ENCODE measurements at places on chromosomes 3 and 15. TPM values are rescaled to one million over a fixed set of nuclear protein-coding genes. Genes with fewer than 3 reads are reported as not detected.

The NOX5 gene
- 0.26 TPM for polyA plus RNA-seq

DNA sequence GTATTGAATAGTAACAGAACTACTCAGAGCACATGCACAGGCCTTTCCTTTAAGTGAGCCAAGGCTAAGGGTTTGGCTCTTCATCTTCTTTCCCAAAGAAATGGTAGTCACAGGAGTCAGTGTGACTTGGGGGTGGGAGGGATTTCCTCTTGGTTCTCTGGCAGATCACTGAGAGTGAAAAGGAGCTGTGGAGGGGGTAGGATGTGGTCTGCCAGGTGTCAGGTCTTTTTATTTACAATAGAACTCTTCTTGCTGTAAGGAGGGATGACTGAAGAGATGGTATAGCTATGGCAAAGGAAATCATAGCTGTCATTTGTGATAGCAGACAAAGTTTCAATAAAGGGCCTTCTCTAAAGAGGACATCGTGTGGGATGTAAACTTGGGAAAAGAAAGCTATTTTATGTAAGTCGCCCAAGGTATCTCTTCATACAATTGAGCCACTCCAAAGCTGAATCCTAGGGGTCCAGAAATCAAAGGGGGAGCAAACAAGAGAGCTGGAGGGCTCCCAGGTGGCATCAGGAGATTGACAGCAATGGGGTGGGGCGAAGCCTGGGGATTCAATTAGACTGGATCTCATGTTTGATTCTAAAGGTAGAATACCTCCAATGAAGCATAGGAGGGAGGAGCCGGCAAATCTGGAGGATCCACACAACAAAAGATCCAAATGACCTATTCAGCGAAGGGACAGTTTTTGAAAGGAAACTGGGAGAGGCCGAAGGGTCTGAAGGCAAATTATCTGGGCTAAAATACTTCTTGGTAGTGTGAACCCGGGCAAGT is 20.0 kb upstream of the CHD2 start:
- peak; percentile 26 for DNase-seq

The IL20RB gene
- 0.71 TPM for polyA plus RNA-seq

The SEMA5B gene
- 17.2 TPM for polyA plus RNA-seq

DNA sequence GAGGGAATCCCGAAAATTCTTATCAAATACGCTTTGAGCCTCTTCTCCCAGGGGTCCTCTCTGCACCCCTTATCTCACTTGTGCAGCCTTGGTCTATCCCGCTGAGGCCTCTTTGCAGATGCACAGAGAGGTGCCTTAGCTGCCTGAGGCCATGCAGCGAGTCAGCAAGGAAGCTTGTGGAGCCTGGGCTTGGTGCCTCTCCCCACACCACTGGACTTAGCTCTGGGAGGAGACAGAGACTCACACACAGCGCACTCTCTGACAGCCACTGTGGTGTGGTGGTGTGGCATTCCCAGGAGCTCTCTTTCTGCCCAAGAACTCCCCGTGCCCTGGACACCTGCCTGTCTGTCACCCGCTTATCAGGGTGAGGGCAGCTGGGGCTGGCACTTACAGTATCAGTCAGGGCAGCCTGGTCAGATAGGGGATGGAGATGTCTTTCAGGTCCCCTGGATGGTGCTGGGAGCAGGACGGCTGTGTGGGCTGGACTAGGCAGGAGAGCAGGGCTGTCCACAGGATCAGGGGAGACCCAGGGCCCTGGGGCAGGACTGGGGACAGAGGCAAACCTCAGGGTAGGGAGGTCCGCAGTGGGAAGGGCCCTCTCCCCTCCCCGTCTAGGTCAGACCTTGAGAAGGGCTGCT is 10.2 kb upstream of the LINGO1 start:
- no peak for DNase-seq

The HDC gene
- polyA plus RNA-seq, result 2.9 TPM

The LEKR1 gene
- 0.66 TPM for polyA plus RNA-seq

- DNase-seq, result peak; percentile 90
These were observed at the start of gene RARRES1 for GRCh38 chr3:158731938-158732855. Gene RARRES1 (minus strand): TSS chr3:158732457. CDS start chr3:158732415, 42 bp downstream.

The C3orf49 gene
- polyA plus RNA-seq, result not detected

The CERS3 gene
- polyA plus RNA-seq, result 1.5 TPM

The GRM7 gene
- polyA plus RNA-seq, result not detected

GRCh38 chr15:37926136-37926535 is 8.3 kb upstream of the TMCO5A start:
- DNase-seq, result no peak

DNA sequence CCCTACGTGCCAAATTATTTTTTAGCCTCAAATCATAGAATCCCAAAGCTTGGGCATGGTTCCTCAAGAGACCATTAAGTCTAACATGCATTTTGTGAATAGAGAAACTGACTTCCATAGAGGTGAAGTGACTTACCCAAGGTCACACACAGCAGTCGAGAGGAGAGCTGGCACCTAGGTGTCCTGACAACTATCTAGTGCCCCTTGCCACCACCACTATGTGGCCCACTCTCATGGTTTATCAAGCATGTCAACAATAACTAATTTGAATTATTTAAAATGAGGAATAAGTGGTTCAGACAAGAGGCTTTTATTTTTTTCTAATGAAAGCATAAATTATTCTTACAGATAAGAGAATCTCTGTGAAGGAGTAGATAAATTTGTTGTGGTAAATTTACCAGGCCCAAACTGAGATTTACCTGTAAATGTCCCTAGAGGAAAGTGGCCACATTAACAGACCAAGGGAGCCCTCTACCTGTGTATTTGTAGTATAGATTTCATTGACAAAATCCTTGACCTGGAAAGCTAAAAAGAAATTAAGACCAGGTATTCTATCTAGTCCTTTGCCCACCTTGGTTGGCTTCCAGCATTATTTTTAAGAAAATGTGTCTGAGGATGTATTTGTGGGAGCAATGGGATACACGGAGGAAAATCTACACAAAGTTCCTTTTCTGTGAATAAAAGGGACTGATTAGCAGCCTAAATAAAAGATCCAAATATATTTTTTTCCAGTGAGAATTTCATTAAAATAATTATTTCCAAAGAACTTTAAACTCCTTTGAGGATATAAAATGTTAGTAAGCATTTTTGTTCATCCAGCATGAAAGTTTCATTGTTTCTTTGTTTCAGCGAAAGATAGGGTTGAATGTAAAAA is 49.1 kb downstream of the IQCH start:
- DNase-seq, result no peak

- DNase-seq, result no peak
These were observed 10.4 kb downstream of the GOLM2 start for GRCh38 chr15:44298878-44299277.

DNA sequence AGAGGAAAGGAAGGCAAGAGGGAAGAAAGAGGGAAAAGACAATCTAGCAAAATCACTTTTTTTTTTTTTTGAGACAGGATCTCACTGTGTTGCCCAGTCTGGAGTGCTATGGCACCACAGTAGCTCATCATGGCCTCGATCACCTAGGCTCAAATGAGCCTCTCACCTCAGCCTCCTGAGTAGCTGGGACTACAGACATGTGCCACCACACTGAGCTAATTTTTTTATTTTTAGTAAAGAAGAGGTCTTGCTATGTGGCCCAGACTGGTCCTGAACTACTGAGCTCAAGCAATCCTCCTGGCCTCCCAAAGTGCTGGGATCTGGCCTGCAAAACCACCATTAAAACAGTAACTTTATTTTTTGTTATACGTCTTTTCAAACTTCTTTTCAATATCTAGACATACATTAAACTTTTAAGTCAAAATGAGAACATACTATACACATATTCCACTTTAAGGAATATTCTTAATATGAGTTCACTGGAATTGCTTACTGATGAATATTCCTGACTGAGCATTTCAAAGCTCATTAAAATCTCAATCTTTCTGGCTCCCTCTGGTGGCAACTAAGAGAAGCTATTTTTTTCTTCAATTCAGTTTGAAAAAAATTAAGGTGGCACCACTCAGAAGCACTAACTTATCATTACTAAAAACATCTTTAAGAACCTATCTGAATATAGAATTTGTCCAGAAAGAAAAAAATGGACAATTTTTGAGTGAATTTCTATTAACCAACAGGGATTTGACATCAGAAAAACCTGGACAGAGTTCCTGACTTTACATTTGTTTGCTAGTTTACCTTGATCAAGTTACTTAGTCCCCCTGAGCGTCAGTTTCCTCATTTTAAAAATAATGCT is 40.9 kb downstream of the UACA start:
- DNase-seq, result no peak

The GOLGA6L4 gene
- 7.5 TPM for polyA plus RNA-seq

The GMPS gene
- polyA plus RNA-seq, result 56.8 TPM

The GOLGA8K gene
- polyA plus RNA-seq, result 0.64 TPM

DNA sequence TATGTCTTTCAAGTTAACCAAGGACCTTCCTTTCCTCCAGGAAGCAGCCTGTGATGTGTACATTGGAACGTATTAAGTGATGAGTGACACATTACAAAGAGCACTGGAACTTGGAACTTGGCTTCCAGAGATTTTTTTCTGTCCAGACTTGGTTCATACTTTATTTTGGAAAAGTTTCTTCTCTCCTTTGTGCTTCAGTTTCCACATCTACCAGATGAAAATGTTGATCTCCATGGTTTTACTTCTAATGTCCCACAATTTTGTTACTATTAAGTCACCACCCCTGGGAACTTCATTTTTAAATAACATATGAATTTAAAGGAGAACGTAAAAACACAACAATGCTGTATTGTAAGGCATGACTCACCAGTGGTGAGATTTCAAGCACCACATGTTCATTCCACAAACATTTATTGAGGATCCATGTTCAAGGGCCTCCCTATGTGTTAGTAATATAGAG is 290.7 kb upstream of the LMCD1 start:
- peak; percentile 66 for DNase-seq

The CFAP100 gene
- 0.37 TPM for polyA plus RNA-seq

The CSPG4 gene
- polyA plus RNA-seq, result 81.5 TPM

- no peak for DNase-seq
These were observed 29.5 kb downstream of the SLCO3A1 start for GRCh38 chr15:91882858-91883586.

DNA sequence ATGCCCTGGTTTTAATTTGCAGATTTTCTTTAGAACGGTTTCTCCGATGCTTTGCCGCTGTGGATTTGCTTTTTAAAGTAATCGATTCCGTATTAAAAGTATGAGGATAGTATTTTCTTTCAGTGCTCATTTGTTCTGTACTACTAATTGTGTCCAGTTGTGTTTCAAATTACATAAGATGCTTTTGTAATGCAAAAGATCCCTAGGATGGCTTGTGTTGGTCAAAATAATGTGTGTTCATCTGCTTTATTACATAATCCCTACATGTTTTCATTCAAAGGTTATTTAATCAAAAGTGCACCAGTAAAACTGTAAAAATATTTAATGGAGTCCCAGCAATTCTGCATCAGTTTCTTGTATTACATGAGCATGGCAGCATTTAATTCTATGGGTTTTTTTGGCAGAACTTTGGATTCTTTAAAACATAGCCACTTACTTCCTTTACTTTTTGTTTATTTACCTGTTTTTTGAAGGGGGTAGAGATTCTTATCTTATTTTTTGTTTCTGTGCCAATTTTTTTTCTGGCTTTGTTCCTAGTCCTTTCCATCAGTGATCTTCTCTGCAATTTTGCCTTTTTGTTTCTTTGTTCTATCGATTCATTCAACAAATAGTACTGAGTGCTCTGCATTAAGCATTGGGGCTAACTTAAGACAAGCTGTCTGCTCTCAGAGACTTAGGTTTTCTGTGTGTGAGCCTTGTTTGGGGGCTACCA is 352.8 kb downstream of the LRTM1 start:
- DNase-seq, result no peak

DNA sequence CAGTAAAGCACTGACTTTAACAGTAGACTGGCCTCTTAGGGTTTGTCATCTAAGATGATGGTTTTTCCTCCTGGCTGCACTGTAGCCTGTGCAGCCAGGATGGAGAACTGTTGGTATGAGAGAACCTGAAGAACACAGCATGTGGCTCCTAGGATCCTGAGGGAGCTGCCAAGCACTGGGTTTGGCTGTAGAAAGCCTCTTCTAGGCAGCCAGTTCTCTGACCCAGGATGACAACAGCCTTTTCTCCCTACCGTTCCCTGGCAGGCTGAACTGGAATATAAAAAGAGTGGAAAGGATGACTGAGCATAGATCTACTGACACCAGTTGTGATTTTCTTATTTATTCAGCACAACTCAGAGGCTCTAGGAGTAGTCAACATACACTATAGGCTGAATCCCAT is 34.3 kb upstream of the MANF start:
- DNase-seq, result no peak

DNA sequence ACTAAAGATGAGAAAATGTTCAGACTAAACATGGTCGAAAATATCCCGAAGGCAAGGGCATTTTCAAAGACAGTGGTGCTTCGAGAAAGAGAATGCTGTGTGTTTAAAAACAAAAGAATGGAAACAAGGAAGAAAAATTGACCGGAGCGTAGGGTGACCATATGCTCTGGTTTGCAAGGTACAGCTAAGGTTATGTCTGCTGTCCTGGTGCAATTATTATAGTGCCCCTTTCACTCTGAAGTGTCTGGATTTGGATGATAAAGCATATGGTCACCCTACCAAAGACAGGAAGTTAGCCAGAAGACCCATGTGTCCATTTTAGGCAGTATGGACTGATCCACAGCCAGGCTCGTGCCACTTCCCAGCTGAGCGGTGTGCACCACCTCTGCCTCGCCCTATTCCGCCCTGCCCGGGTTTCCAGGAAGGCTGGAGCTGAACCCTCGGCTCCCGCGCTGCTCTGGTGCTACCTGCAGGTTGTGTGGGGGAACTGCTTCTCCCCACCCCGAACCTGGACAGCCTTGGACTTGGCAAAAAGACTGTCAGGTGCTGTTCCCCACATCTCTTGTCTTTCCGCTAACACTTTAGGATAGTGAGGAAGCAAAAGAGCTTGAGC is 25.2 kb downstream of the GOLGA6D start:
- DNase-seq, result no peak

- DNase-seq, result no peak
These were observed 118.2 kb upstream of the ALDH1A3 start for GRCh38 chr15:100761290-100761935.

The CSTA gene
- 0.85 TPM for polyA plus RNA-seq

- DNase-seq, result no peak
These were observed 151.4 kb downstream of the NFKBIZ start for GRCh38 chr3:102000620-102001209.

DNA sequence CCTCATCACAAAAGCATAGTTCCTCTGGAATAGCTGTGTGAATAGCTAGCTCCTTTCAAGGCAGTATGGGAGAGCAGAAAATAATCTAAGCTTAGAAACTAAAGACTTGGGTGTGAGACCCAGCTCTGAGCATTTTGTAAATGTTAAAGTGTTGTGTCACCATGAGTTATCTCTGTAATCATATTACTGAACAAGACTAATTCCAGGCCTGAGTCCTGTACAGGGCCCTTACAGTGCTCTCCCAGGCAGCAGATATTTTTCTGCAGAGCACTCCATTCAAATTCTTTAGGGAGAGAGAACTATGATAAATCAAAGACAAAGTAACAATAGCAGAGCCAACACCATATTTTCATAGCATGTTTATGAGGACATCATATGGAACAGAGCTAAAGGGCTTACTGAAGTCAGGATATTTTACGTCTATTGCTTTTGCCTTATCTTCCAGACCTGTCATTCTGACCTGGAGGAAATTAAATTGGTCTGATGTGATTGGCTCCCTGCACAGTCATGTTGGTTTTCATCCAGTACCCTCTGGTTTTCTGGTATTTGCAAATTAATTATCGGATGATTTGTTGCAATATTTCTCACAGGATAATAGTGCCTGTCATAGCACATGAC is 172.6 kb upstream of the PPP2R3A start:
- no peak for DNase-seq

The RASA2 gene
- polyA plus RNA-seq, result 13.3 TPM

- DNase-seq, result no peak
These were observed 12.4 kb downstream of the WDR5B start for GRCh38 chr3:122403489-122403888.

The GPR149 gene
- 0.32 TPM for polyA plus RNA-seq

The ECE2 gene
- not detected for polyA plus RNA-seq

The CHRM5 gene
- 0.10 TPM for polyA plus RNA-seq

GRCh38 chr3:58557491-58557890 is 19.7 kb downstream of the FAM107A start:
- peak; percentile 86 for DNase-seq

All from muscle of back (tissue), 13 donors.